NCI-H1436 (cell line): ENCODE measurements at places on chromosomes 11 and 22.

- no peak for DNase-seq
Observed at GRCh38 chr22:50694766-50695420, 22.3 kb downstream of the SHANK3 start.

GRCh38 chr11:76644591-76644990 is 26.0 kb downstream of the LRRC32 start:
- no peak for DNase-seq

- no peak for DNase-seq
Observed at GRCh38 chr22:20794650-20795413, 20.9 kb downstream of the SERPIND1 start.

- no peak for DNase-seq
Observed at GRCh38 chr11:18013790-18014507, 1.1 kb upstream of the SERGEF start.

DNA sequence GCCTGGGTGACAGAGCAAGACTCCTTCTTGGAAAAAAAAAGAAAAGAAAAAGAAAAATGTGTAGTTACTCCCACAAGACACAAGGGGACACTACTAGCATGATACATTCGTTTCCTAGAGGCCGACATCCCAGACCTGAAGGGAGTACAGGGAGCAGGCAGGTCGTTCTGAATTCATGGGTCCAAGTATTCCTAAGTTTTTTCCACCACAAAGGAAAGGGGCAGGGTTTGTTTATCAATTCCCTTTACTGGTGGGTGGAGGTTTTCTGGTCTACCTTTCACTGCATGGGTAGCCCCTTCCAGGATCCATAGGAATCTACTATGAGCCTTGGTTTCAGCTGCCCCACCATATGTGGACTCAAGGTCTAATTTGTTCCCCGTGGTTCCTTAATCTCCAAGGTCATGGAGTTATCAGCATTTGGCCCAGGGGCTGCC is 11.8 kb downstream of the TIGD3 start:
- DNase-seq, result peak; percentile 72

- DNase-seq, result no peak
Observed at GRCh38 chr11:128437136-128437535, 150.2 kb downstream of the ETS1 start.
